ENCODE measurements at places on chromosomes 6 and 20.
A peak's percentile ranks its signal among the peaks of the same experiment; 100 is the strongest.

GRCh38 chr20:50367104-50367674 lies 143.0 kb upstream of the PTPN1 start:
- no peak overlapping the region for H3K27ac ChIP-seq
- H3K4me3 ChIP-seq, result no peak overlapping the region
- peaks cover 6% of the 10 kb centered on the region for H3K27me3 ChIP-seq

GRCh38 chr6:138464085-138464484 lies 35.2 kb downstream of the NHSL1 start:
- H3K4me3 ChIP-seq, result no peak overlapping the region
- H3K36me3 ChIP-seq, result no peaks in the 10 kb centered on the region
- no peak overlapping the region for H3K27ac ChIP-seq
- H3K4me1 ChIP-seq, result peaks cover 7% of the 10 kb centered on the region
- DNase-seq, result no peak

DNA sequence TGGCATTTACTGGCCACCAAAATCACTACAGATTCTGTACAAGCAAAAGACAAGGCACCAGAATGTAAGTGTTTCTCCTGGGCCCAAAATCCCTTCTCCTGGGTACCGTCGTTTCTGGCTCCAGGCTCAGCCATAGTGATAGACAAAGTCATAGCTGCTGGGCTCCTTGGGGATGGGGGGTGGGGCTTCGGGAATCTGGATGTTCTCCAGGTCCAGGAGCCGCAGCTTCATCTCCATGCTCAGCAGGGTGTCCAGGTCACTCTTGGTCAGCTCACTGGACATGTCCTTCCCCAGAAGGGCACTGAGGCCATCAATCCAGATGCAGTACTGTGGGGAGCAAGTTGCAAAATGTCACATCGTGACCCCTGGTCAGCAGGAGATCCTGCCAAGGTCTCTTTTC lies 39.2 kb downstream of the ELMO2 start:
- DNase-seq, result no peak
- H3K4me1 ChIP-seq, result peaks cover 57% of the 10 kb centered on the region
- no peak overlapping the region for H3K4me3 ChIP-seq
- peaks cover 5% of the 10 kb centered on the region for H3K36me3 ChIP-seq

GRCh38 chr6:51268666-51269065 lies 450.0 kb downstream of the TFAP2B start:
- DNase-seq, result no peak
- no peaks in the 10 kb centered on the region for H3K27me3 ChIP-seq
- no peak overlapping the region for H3K4me3 ChIP-seq
- H3K4me1 ChIP-seq, result no peaks in the 10 kb centered on the region
- no peak overlapping the region for H3K27ac ChIP-seq

GRCh38 chr6:135310291-135310690 lies 129.2 kb downstream of the MYB start:
- no peaks in the 10 kb centered on the region for H3K27me3 ChIP-seq
- no peak overlapping the region for H3K4me3 ChIP-seq
- no peaks in the 10 kb centered on the region for H3K36me3 ChIP-seq
- DNase-seq, result no peak
- H3K4me1 ChIP-seq, result peaks cover 4% of the 10 kb centered on the region

DNA sequence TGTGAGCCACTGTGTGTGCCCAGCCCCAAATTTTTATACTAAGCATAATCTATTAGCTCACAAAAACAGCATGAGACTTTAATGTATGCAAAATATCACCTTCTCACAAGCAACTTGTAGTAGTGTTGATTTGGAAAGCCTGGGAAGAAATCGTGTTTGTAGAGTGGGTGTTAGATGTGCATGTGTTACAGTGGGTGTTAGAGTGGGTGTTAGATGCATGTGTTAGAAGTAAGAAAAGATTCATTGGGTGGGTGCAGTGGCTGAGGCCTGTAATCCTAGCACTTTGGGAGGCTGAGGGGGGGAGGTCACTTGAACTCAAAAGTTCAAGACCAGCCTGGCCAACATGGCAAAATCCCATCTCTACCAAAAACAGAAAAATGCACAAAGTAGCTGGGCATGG lies 6.3 kb upstream of the SCAF8 start:
- DNase-seq, result no peak
- H3K27ac ChIP-seq, result no peak overlapping the region
- no peak overlapping the region for H3K4me3 ChIP-seq
- peaks cover 3% of the 10 kb centered on the region for H3K36me3 ChIP-seq

GRCh38 chr6:147677647-147678046 lies 169.2 kb downstream of the SAMD5 start:
- peaks cover 5% of the 10 kb centered on the region for H3K27me3 ChIP-seq
- H3K36me3 ChIP-seq, result no peaks in the 10 kb centered on the region

- no peaks in the 10 kb centered on the region for H3K36me3 ChIP-seq
- DNase-seq, result peak; percentile 70
- H3K4me3 ChIP-seq, result peak within 1 kb of the TSS; percentile 99
- H3K27ac ChIP-seq, result peak within 1 kb of the TSS; percentile 87
- peaks cover 63% of the 10 kb centered on the region for H3K27me3 ChIP-seq
Observed at GRCh38 chr6:117482240-117483003, at the start of gene DCBLD1. DCBLD1 (plus strand) TSS chr6:117482674; CDS start chr6:117482782, 108 bp downstream.

- no peak overlapping the region for H3K4me3 ChIP-seq
- H3K4me1 ChIP-seq, result no peaks in the 10 kb centered on the region
- DNase-seq, result no peak
- no peak overlapping the region for H3K27ac ChIP-seq
Observed at GRCh38 chr20:13991311-13991710, 897 bp upstream of the SEL1L2 start.

DNA sequence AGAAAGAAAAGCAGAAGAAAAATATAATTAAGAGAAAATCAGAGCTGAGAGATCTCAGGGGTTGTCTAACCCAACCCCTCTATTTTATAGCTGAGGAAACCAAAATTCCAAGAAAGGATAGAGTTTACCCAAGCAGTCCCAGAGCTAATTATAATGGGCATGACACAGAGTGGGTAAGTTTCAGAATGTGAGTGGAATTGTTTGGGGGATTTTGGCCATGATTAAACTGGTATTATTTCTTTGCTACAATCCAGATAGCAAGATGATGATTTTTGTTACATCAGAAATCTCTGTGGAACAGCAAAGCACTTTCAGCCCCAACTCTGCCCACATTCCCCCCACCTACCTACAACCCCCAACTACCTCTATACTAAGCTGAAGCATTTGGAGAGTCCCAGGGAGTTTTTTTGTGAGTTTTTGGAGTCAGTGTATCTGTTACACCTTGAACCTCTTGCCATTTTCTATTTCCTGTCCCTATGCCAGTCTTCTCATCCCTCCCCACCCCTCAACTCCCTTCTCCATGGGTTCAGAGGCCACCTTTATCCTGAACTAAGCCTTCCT lies 24.7 kb downstream of the POFUT1 start:
- peak overlapping the region; percentile 100 for H3K27ac ChIP-seq
- peaks cover 18% of the 10 kb centered on the region for H3K36me3 ChIP-seq
- no peaks in the 10 kb centered on the region for H3K27me3 ChIP-seq
- peak; percentile 50 for DNase-seq

DNA sequence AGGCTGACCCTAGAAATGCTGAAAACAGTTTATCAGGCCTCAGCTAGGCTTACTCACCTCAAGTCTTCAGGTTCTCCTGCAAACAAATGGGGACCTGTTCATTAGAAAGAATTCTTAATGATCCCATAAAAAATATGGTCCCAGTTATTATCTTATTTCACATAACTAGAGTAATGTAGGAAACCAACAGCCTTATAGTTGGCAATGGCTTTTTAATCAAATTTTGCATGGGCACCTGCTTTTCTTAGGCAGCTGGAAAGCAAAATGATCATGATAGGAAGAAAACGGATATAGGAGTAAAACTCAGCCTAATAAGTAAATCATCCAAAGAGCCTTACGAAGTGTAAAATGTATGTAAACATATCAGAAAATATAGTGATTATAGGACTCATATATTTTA lies 1.3 kb downstream of the NRSN1 start:
- no peak overlapping the region for H3K27ac ChIP-seq
- H3K27me3 ChIP-seq, result peaks cover 34% of the 10 kb centered on the region
- peaks cover 2% of the 10 kb centered on the region for H3K36me3 ChIP-seq

DNA sequence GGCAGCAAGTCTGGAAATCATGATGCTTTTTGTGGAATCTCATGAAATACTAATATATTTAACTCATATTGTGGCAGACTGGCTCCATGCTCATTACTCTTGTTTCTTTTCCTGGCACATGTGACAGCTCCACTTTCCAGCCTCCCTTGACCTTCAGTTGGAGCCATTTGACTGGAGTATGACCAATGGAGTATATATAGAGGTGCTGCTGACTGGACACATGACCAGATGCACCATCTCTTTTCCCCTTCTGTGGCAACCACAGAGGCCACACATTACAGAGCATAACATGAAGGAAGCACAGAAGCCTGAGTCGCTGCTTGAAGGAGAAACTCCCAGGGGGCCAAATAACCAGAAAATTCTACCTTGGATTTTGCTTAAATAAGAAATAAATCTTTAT lies 77.4 kb downstream of the MKKS start:
- H3K4me3 ChIP-seq, result no peak overlapping the region
- peaks cover 2% of the 10 kb centered on the region for H3K36me3 ChIP-seq
- H3K4me1 ChIP-seq, result peaks cover 20% of the 10 kb centered on the region

DNA sequence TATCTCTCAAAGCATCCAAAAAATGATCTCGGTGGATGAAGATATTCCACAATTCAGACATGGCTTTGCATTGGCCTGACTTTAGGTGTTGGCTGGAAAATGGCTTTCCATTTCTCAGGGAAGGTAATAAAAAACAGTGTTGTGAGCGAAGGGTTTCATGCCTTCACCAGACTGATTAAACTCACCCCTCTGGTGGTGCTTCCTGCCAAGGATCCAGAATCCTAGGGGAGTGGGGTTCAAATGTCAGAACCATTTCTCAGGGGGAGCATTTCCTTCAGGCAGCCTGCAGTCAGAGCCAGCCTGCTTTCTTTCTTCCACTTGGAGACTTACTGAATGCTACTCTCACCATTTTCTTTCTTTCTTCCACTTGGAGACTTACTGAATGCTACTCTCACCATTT lies 45.7 kb upstream of the SMIM28 start:
- no peaks in the 10 kb centered on the region for H3K36me3 ChIP-seq
- H3K27ac ChIP-seq, result no peak overlapping the region
- DNase-seq, result no peak
- H3K4me1 ChIP-seq, result no peaks in the 10 kb centered on the region

DNA sequence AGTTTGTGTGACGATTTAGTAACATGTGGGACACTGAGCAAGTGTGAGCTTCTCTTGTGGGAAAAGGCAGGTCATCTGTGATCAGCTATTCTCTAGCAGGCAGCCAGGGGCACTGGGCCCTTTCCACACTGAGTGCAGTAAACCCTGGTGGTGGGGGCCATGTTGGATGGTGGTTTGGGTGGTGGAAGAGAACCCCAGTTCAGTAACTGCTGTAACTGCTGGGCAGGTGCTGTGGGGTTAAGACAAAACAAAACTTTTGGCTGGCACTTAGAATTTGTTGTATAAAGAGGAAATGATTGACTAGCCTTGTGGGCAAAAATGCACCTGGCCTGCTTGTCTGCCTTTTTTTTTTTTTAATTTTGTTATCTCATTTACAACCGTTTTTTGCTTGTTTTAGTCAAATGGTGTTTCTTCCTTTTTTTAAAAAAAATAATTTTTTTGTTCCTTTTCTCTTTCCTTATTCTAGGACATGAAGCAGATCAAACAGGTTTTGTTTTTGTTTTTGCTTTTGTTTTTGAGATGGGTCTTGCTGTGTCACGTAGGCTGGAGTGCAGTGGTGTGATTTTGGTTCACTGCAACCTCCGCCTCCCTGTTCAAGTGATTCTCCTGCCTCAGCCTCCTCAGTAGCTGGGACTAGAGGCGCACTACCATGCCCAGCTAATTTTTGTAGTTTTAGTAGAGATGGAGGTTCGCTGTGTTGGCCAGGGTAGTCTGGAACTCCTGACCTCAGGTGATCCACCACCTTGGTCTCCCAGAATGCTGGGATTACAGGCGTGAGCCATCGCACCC lies 59.8 kb downstream of the IGF2R start:
- H3K4me1 ChIP-seq, result peaks cover 7% of the 10 kb centered on the region
- H3K4me3 ChIP-seq, result no peak overlapping the region
- H3K36me3 ChIP-seq, result peaks cover 14% of the 10 kb centered on the region

DNA sequence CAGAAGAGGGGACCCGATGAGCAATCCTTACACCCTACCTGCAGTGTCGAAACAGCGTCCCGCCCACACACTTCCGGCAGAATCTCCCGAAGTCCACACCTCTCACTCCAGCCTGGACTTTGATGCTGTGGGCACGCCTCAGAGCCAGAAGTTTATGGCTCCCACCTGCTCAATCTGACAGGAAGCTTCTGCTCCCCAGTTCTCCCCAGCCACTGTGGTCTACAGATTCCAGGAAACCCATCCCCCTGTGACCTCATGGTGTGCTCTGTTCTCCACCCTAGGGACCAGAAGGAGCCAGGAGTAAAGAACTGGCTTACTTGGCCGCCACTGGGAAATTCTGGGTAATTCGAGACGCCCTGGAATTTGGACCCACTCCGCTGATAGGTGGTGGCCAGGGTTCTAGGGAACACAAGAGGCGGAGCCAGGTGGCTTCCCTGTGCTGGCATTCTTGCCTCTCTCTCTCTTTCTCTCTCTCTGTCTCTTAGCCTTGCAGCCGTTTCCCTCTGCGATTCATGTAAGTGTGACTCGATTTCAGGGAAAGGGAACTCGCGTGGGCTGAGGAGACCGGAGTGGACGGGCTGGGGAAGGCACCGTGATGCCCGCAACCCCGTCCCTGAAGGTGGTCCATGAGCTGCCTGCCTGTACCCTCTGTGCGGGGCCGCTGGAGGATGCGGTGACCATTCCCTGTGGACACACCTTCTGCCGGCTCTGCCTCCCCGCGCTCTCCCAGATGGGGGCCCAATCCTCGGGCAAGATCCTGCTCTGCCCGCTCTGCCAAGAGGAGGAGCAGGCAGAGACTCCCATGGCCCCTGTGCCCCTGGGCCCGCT lies at the start of gene TRIM15:
Gene TRIM15 (plus strand): TSS at position 457 of the 828 bp plus-strand sequence. CDS start 139 bp downstream, at position 596.
- H3K4me1 ChIP-seq, result peaks cover 62% of the 10 kb centered on the region
- peaks cover 42% of the 10 kb centered on the region for H3K27me3 ChIP-seq

- H3K27me3 ChIP-seq, result no peaks in the 10 kb centered on the region
- peak overlapping the region; percentile 76 for H3K27ac ChIP-seq
- H3K4me1 ChIP-seq, result peaks cover 8% of the 10 kb centered on the region
Observed at GRCh38 chr6:52263709-52264540, 19.6 kb upstream of the IL17F start.

DNA sequence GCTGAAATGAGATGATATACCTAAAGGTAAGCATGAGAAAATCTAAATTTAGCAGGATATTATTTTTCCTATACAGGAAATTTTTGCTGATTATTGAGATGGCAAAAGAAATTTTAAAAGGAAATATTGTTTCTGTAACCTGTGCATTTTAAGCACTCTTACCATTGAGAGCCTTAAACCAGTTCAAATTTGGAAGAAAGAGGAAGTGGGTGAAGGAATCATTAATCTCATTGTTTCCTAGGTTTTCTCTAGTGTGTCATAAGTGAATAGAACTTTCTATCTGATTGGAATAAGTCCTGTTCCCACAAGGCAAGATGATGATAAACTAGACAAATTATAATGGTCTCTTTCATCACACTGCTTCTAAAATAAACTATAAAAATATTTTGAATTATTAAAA lies 22.4 kb upstream of the FKBP1C start:
- DNase-seq, result no peak
- no peaks in the 10 kb centered on the region for H3K36me3 ChIP-seq
- no peak overlapping the region for H3K27ac ChIP-seq
- H3K27me3 ChIP-seq, result no peaks in the 10 kb centered on the region
- no peak overlapping the region for H3K4me3 ChIP-seq

GRCh38 chr6:78347191-78347916 lies 520.0 kb upstream of the IRAK1BP1 start:
- no peaks in the 10 kb centered on the region for H3K27me3 ChIP-seq
- no peaks in the 10 kb centered on the region for H3K36me3 ChIP-seq
- H3K4me3 ChIP-seq, result no peak overlapping the region
- no peak overlapping the region for H3K27ac ChIP-seq
- DNase-seq, result no peak

GRCh38 chr6:126143761-126144251 lies 157.5 kb downstream of the TRMT11 start:
- DNase-seq, result no peak
- H3K36me3 ChIP-seq, result no peaks in the 10 kb centered on the region
- H3K27me3 ChIP-seq, result no peaks in the 10 kb centered on the region

GRCh38 chr6:160766989-160767646 lies 65.1 kb downstream of the PLG start:
- no peaks in the 10 kb centered on the region for H3K36me3 ChIP-seq
- DNase-seq, result peak; percentile 63
